Muscle of leg (tissue), 16 donors: ENCODE measurements at places on chromosomes 2 and 18. TPM values are rescaled to one million over a fixed set of nuclear protein-coding genes. Genes with fewer than 3 reads are reported as not detected.

The CCDC74B gene
- total RNA-seq: 1.5 TPM

DNA sequence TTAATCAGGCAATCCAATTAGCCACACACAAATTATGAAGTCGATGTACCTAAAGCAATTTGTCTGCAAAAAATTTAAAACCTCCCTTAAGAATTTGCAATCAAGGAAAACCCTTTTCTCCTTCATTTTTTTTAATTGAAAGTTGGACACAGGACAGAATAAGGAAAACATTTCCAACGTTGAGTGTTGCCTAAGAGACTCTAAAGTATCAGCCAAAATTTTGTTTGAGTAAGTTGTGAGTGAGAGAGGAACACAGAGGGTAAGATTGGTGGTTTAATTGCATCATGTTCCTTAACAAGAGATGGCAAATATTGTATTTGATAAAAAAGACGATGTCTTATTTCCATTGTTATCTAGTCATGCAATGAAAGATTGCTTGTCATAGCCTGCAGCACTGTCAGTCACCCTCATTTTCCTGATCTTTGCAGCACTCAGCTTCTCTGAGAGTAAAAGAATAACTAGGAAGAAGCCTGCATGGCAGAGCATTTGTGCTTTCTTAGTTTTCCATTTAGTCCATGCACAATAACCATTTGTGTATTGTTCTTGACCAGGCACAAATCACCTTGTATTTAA is 115.5 kb downstream of the ICOS start:
- no peak overlapping the region for H3K27ac ChIP-seq
- H3K4me3 ChIP-seq: no peak overlapping the region
- DNase-seq: no peak

GRCh38 chr2:111118481-111118980 is 2.2 kb upstream of the BCL2L11 start:
- DNase-seq: peak; percentile 31
- H3K27me3 ChIP-seq: peaks cover 59% of the 10 kb centered on the region
- H3K27ac ChIP-seq: no peak overlapping the region
- H3K36me3 ChIP-seq: no peaks in the 10 kb centered on the region
- H3K4me1 ChIP-seq: peaks cover 45% of the 10 kb centered on the region
- peak overlapping the region; percentile 23 for H3K4me3 ChIP-seq

The ABCA12 gene
- not detected for total RNA-seq

The IL1F10 gene
- not detected for total RNA-seq

DNA sequence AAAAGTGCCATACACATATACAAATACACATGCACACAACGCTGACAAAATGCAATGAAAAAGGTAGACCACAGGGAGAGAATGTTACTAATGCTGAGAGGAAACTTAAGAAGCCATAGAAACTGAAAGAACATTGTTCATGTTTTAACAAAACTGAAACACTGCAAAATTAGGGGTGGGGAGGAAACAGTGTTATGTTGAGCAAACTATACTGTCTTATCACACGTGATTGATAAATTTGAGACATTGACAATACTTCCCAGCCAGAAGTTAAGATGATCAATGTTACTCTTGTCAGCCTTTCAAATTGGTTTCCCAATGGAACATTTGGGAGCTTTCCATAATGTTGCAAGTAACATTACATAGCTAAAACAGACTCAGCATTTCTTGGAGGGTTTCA is 165.5 kb downstream of the L3MBTL4 start:
- H3K4me1 ChIP-seq: no peaks in the 10 kb centered on the region
- no peak overlapping the region for H3K27ac ChIP-seq
- no peaks in the 10 kb centered on the region for H3K27me3 ChIP-seq
- no peaks in the 10 kb centered on the region for H3K36me3 ChIP-seq

DNA sequence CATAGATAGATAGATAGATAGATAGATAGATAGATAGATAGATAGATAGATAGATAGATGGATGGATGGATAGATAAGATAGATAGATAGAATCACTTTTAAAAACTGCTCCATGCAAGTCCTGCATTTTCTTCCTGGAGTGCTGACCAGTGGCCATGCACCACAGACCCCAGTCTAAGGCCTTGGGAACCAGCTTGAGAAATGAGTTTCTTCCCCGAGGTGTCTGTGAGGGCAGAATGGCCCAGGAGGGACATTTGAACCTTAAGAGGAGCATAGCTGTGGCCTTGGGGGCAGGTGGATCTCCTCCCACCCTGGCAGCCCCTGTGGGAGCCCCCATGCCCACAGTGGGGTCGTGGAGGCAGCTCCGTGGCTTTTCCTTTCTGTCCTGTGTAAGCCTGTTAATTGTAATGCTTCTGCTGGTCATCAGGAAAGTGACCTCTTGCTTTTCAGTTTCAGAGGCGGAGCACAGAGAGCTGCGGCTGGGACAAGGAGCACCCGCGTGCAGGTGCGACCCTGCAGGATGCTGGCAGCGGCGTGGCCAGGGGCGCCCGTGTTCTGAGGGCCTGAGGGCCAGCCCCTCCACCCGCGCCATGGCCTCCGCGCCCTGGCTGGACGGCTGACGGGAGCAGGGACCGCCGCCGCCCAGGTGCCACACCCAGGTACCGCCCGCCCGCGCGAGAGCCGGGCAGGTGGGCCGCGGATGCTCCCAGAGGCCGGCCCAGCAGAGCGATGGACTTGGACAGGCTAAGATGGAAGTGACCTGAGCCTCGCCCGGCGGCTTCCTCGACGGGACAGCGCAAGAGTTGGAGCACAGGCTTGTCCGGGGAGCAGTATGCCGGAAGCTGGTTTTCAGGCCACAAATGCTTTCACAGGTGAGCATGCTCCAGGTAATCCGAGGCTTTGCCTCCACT is 168.6 kb downstream of the LDLRAD4 start:
- H3K4me1 ChIP-seq: peaks cover 23% of the 10 kb centered on the region
- DNase-seq: no peak
- H3K36me3 ChIP-seq: no peaks in the 10 kb centered on the region
- no peaks in the 10 kb centered on the region for H3K27me3 ChIP-seq
- no peak overlapping the region for H3K27ac ChIP-seq

The ANO7 gene
- total RNA-seq: 0.35 TPM

DNA sequence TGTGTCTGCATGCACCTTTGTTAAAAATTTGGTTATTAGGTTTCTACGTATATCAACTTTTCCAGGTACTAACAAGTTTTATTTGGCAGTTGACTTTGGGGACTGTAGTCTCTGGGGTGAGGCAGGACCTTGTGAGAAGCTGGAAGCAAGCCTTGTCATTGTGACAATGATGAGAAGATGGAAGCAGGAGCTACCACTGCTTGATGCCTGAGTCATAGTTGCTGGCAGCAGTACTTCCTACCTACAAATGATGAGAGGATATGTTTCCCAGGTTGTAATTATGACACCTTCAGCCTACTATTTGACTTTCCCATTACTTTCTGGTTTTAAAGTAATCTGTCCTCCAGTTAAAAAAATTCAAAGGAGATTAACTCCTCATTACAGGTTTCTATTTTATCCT is 516.3 kb downstream of the NRXN1 start:
- no peaks in the 10 kb centered on the region for H3K4me1 ChIP-seq
- H3K36me3 ChIP-seq: no peaks in the 10 kb centered on the region
- H3K27ac ChIP-seq: no peak overlapping the region
- no peaks in the 10 kb centered on the region for H3K27me3 ChIP-seq

- no peaks in the 10 kb centered on the region for H3K4me1 ChIP-seq
- H3K36me3 ChIP-seq: no peaks in the 10 kb centered on the region
- H3K4me3 ChIP-seq: no peak overlapping the region
Measured at GRCh38 chr18:5951515-5952091, 56.3 kb upstream of the TMEM200C start.

The OTX1 gene
- total RNA-seq: not detected

DNA sequence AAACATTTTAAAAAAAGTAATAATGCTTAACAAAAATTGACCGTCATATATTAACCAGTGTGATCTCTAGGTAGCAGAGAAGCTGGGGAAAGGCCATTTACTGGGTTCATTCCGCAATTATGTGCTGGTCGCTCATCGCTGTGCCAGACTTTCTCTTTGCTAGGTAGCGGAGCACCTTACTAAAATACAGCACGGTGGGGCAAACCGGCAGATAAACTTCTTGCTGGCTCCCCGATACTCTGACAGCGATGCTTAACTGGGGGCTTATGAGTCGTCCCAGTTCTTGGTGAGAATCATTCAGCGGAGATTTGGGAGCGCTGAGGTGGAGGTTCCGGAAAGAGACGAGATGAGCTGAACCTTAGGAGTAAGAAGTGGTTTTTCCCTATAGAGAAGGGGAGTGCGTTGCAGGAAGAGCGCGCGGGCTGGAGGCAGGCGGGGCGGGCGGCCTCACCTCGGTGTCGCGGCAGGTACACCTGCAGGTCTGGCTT is 605 bp downstream of the C2orf68 start:
- H3K27me3 ChIP-seq: no peaks in the 10 kb centered on the region
- peak overlapping the region; percentile 38 for H3K27ac ChIP-seq
- H3K4me1 ChIP-seq: peaks cover 18% of the 10 kb centered on the region
- H3K36me3 ChIP-seq: peaks cover 30% of the 10 kb centered on the region
- DNase-seq: no peak

GRCh38 chr2:178359192-178359912 is 91.6 kb downstream of the PRKRA start:
- DNase-seq: no peak
- no peak overlapping the region for H3K4me3 ChIP-seq
- H3K27ac ChIP-seq: no peak overlapping the region
- no peaks in the 10 kb centered on the region for H3K27me3 ChIP-seq

The LHCGR gene
- 0.44 TPM for total RNA-seq

DNA sequence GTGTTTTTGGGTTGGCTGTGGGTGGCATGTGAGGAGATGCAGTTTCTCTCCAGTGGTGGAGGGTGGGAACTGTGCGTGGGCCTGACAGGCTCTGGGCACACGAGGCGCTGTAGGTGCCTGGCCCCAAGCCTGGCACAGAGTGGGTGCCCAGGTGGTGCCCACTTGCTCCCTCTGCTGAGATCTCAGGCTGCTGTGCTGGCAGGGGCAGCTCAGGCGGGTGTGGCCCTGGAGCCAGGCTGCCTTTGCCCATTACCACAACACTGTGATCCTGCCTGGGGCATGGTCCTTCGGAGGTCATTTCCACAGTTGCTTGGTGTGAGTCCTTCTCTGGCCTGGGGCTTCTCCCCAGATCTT is 20.4 kb downstream of the TSHZ1 start:
- DNase-seq: no peak
- H3K36me3 ChIP-seq: peaks cover 14% of the 10 kb centered on the region
- H3K4me3 ChIP-seq: no peak overlapping the region
- H3K4me1 ChIP-seq: peaks cover 17% of the 10 kb centered on the region
- no peaks in the 10 kb centered on the region for H3K27me3 ChIP-seq

DNA sequence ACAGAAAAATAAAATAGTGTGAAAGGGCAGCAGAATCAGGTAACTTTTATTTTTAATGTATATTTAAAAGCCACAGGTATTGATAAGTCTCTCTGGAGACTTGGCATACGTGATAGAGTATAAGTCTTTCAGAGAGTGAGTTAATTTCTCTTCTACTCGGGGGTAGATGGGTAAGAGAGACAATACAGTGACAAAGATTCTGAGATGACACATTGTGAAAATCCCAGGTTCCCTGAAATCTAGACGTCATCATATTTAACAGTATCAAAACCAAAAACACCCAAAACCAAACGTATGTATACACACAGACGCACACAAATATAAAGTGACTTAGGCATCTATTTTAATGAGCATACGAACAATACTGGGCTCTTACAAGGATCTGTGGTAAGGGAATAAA is 33.3 kb downstream of the NIF3L1 start:
- H3K27ac ChIP-seq: no peak overlapping the region
- peaks cover 41% of the 10 kb centered on the region for H3K36me3 ChIP-seq
- DNase-seq: no peak
- no peak overlapping the region for H3K4me3 ChIP-seq
- no peaks in the 10 kb centered on the region for H3K4me1 ChIP-seq

- H3K36me3 ChIP-seq: no peaks in the 10 kb centered on the region
- no peak for DNase-seq
- no peak overlapping the region for H3K27ac ChIP-seq
- H3K4me3 ChIP-seq: no peak overlapping the region
- H3K4me1 ChIP-seq: no peaks in the 10 kb centered on the region
- H3K27me3 ChIP-seq: no peaks in the 10 kb centered on the region
Measured at GRCh38 chr18:29962579-29962978, 1080.0 kb downstream of the DSC3 start.

The GALR1 gene
- total RNA-seq: under 0.01 TPM

DNA sequence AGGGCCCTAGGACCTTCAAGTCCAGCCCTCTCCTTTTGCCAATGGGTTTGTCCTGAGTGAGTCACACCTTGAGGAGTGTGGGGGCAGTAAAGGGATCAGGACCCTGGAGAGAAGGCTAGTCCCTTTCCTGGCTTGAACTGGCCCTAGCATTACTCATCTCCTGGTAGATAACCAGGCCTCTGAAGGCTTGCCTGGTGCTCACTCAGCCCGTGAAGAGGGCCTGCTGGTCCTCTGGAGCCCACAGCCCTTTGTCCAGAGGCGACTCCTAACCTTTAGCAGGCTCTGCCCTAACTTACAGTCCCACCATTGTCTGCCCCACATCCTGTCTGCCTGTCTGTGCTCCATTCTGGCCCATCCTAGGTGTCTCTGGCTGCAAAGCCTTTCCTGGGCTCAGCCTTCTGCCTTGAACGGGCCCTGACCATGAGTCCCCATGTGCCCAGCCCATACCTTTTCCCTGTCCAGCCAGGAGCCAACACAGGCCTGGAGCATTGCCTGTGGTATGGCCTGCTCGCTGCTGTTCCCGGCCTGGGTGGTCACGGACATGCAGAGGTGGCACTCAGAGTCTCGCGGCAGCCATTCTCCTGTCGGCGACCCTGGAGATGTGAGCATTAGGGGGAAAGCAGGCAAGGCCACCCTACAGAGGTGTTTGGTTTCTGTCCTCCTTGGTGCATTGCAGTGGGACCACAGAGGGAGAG is 5.0 kb downstream of the SFTPB start:
- no peak overlapping the region for H3K4me3 ChIP-seq
- no peak overlapping the region for H3K27ac ChIP-seq
- H3K27me3 ChIP-seq: no peaks in the 10 kb centered on the region
- peaks cover 10% of the 10 kb centered on the region for H3K4me1 ChIP-seq
- H3K36me3 ChIP-seq: peaks cover 8% of the 10 kb centered on the region
- peak; percentile 14 for DNase-seq

DNA sequence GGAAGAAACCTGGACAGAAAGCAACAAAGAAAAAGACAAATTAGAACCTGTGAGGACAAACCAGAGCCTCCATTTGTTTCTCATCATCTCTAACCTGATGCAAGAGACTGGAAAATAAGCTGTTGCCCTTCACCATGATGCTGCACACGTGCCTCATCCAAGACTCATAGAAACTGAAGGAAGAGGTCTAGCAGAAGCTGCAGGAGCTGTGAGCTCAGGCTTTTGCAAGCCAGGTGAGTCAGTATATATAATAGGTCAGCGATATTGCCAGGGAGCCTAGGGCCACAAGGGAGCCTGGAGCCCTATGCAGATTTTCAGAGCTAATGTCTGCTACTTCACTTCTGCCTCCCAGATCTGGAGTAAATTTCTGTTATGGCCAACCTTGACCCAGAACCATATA is 163.1 kb downstream of the LNPK start:
- DNase-seq: no peak
- no peaks in the 10 kb centered on the region for H3K27me3 ChIP-seq
- H3K36me3 ChIP-seq: no peaks in the 10 kb centered on the region
- no peak overlapping the region for H3K4me3 ChIP-seq

- H3K27ac ChIP-seq: no peak overlapping the region
- H3K4me3 ChIP-seq: no peak overlapping the region
- H3K27me3 ChIP-seq: no peaks in the 10 kb centered on the region
- H3K4me1 ChIP-seq: no peaks in the 10 kb centered on the region
- DNase-seq: peak; percentile 39
Measured at GRCh38 chr2:152425765-152426727, 91.1 kb downstream of the FMNL2 start.

The FABP1 gene
- not detected for total RNA-seq

- H3K4me3 ChIP-seq: no peak overlapping the region
- no peaks in the 10 kb centered on the region for H3K27me3 ChIP-seq
- no peaks in the 10 kb centered on the region for H3K4me1 ChIP-seq
- no peak for DNase-seq
- no peak overlapping the region for H3K27ac ChIP-seq
- H3K36me3 ChIP-seq: no peaks in the 10 kb centered on the region
Measured at GRCh38 chr2:196208915-196209314, 37.5 kb upstream of the STK17B start.
